Activated CD4-positive, alpha-beta T cell treated with anti-CD3 and anti-CD28 coated beads, Interleukin-2, amount 50 U/mL, for 24 hours (primary cell): ENCODE measurements at places on chromosomes 4 and X.

GRCh38 chr4:184757810-184758209 lies 23.9 kb upstream of the CENPU start:
- DNase-seq: no peak

DNA sequence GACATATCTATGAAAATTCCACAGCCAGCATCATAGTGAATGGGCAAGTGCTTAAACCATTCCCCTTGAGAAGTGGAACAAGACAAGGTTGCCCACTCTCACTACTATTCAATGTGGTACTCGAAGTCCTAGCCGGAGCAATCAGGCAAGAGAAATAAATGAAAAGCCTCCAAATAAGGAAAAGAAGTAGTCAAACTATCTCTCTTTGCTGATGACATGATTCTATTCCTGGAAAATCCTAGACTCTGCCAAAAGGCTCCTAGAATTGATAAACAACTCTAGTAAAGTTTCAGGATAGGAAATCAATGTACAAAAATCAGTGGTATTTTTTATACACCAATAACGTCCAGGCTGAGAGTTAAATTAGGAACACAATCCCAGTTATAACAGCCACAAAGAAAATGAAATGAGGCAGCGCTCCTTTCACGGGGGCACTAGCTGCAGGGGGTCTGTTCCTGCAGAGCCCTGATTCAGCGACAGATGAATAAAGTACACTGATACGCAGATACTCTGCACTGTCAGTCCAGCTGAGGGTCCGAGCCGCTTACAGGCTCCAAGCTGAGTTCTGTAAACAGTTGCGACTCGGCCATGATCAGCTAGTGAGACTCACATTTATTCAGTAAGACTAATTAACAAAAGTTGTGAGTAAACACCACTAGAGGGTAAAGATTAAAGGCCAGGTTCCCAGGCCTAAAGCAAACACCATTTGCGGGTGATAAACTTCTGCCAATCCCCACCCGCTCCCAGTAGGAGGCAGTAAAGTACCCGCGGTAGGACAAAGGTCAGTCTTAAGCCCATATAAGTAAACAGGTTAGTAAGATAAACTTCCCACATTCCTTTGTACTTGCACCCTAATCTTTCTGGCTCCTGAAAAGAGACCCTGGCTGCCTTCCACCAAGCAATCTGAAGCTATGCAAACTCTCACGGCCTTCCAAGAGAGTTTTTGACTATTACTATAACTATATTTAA lies 290.6 kb upstream of the GRID2 start:
- DNase-seq: no peak

DNA sequence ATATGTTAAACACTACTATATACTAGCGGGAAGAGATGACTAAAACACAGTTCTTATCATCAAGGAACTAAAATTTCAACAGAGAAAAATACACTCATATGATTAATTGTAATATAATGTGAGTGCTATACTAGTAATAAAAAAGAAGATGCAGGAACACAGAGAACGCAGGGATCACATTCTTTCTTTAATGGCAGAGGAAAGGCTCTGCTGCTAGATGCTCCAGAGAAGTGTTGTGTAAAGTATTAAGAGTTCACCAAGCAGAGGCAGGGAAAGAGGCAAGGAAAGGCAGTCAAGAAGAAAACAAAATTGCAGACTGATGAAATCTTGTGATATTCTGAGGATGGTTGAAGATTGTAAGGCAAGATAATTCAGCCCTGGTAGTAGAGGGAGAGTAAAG lies 394.7 kb downstream of the PDGFC start:
- DNase-seq: no peak

DNA sequence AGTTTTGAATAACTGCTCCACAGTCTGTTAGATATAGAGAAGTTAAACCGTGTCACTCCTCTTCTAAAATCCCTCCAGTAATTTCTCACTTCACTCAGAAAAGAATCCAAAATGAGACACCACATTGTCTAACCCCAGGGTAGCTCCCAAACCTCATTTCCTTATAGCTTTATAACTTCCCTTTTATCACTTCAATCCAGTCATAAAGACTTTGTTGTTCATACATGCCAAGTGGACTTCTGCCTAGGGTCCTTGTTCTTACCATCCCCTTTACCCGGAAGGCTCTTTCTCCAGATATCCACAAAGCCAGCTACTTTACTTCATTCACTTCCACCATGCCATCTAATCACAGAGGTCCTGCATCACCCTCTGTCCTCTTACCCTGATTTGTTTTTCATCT lies 156.2 kb downstream of the GABRB1 start:
- DNase-seq: no peak

DNA sequence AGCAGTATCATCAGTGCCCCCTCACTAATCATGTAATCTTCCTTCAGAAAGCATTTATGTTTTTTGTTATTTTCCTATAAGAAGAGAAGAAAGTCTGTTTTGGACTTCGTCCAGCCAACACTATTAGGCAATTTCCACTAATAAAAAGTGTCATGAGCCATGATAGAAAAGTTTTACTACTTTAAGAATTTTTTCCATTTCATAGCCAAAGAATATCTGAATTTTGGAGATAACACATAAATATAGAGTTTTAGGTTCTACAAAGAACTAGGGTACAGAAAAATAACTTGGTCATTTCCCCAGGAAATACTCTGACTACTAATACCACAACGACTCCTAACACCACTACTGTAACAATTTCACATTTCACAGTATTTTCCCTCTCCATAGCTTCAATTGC lies 41.8 kb upstream of the VEGFC start:
- DNase-seq: no peak

DNA sequence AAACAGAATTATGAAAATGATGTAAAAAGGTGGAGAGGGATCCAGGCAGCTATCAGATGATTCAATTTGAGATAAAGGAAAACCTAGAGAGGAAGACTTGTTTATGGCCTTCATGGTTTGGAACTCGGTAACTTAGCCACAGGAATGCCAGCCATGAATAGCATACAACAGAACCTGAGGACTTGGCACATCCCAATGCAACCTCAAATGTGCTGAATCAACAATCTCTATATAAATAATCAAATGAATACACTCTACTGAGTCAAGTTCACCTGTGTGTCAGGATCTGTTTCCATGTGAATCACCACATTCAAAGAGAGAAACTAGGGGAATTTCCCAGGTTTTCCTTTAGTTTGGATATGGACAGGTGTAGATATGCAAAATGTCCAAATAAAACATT lies 86.9 kb downstream of the MBNL3 start:
- no peak for DNase-seq

DNA sequence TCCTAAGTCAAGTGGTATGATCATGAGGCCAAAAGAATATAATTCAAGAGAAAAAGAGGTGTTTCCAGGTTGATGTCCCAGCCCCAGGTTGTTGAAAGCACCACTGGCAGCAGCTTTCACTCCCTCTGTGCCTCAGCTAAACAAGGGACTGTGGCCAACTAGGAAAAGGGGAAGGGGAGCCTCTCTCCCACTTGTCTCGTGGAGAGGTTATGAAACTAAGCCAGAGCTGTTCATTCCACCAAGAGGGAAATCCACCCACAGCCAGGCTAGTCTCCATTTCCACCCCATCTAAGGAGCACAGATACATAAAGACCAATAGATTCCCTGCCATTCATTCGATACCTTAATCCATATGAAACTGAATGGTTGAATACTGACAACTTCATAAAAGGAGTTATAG lies 8.1 kb downstream of the ANXA5 start:
- no peak for DNase-seq

GRCh38 chrX:3443184-3443583 lies 96.7 kb upstream of the MXRA5 start:
- DNase-seq: no peak

DNA sequence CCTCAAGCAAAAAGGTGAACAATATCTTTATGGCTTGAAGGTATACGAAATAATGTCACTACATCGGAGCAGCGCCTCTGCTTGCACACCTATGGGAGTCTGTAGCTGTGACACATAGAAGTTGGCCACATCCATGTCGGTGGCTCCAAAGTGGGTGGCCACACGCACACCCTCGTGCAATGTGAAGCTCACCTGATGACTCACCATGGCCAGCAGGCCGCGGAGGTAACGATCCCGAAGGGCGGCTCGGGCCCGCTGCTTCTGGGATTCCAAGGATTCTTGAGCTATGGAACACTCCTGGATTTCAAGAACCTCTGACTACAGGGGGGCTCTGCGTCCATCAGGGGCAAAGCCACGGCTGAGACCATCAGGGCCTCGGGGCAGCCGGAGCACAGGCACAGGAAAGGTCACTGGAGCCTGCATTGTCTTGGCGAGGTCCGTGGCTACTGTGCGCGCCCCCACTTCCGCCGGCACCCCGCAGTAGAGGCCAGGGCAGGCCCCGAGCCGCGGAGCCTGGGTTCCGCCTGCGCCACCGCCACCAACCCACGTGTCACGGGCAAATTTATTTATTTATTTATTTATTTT lies 25.2 kb downstream of the NYX start:
- no peak for DNase-seq

- no peak for DNase-seq
These were observed 115.9 kb upstream of the TEX13D start for GRCh38 chrX:124216396-124217115.

- no peak for DNase-seq
These were observed 495.2 kb upstream of the IGFBP7 start for GRCh38 chr4:57605376-57605775.

GRCh38 chr4:43607827-43608461 lies 715.4 kb downstream of the GRXCR1 start:
- DNase-seq: no peak

DNA sequence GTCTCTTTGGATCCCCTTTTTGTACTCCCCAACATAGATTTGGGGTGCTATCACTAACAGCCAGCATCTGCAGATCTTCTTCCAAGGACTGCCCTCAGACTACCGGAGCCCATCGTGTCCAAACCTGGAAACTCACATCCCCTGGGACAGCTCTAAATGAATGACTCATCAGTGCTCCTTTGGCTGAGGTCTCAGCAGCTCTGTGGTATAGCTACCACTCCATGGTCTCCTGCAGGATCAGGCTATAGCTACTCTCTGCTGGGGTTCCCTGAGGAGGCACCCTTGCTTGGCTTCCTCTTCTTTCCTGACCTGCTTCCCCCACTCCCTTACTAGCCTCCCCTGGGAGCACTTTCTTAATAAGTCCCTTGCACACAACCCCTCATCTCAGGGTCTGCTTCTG lies 97.5 kb upstream of the PRPS2 start:
- no peak for DNase-seq
